OCI-LY7 (cell line): ENCODE measurements at places on chromosomes 5 and 9. TPM values are rescaled to one million over a fixed set of nuclear protein-coding genes. Genes with fewer than 3 reads are reported as not detected.
A peak's percentile ranks its signal among the peaks of the same experiment; 100 is the strongest.

GRCh38 chr9:13717322-13718054, 438.0 kb upstream of the MPDZ start:
- no peak for DNase-seq

DNA sequence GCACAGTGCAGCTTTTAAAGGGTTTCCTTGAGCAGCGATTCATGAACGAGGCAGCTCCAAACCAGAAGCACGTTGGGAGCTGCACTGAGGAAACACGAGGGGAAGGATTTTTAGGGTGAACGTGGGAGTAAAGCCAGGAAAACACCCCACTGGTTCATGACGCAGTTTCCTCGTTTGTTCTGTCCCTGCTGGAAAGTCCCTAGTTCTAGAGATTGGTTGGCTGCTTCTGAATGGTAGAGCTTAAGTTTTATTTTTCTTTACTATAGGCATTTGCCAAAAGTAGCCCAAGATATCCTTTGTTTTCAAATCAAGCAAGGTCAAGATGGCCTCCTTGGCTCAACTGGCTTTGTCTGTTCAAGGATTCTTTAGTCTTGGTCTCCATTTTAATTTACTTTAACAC, 116.5 kb upstream of the CACNA1B start:
- no peak for DNase-seq

DNA sequence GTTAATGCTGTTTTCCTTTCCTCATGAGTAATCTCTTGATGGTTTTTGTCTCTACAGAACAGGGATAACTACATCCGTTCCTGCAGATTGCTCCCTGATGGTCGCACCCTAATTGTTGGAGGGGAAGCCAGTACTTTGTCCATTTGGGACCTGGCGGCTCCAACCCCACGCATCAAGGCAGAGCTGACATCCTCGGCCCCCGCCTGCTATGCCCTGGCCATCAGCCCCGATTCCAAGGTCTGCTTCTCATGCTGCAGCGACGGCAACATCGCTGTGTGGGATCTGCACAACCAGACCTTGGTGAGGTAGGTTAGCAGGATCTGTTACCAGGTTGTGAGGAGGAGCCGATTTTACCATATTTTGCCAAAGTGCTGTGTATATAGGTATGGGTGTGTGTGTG, 148.2 kb downstream of the TLE4 start:
- DNase-seq: no peak

DNA sequence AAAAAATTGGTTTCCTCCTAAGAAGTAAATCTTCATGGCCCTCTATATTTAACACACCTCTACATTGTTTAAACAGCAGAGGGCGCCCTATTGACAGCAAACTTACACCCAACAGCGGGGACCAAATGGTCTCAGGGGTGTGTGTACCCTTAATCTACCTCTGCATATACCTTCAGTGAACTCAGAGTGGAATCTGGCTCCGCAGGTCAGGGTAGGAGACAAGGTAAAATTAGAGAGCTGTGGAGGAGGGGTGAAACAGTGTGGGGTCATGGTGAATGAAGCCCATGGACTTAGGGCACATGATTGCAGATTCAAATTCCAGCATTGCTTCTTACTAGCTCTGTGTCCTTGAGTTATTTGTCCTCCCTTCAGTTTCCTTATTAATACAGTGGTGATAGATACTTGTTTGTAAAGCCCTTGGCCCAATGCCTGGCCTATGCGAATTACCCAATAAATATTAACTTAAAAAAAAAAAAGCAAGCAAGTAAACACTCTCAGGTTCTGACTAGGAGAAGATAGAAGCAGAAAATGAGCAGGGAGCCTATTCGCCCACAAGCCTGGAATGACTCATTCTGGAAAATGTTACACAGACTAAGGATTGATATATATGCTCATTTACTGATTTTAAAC, 122.9 kb downstream of the CAVIN4 start:
- DNase-seq: peak; percentile 27

GRCh38 chr5:584846-585245, 27.3 kb upstream of the CEP72 start:
- no peak for DNase-seq

GRCh38 chr5:150789943-150790611, 11.5 kb downstream of the SMIM3 start:
- DNase-seq: no peak

DNA sequence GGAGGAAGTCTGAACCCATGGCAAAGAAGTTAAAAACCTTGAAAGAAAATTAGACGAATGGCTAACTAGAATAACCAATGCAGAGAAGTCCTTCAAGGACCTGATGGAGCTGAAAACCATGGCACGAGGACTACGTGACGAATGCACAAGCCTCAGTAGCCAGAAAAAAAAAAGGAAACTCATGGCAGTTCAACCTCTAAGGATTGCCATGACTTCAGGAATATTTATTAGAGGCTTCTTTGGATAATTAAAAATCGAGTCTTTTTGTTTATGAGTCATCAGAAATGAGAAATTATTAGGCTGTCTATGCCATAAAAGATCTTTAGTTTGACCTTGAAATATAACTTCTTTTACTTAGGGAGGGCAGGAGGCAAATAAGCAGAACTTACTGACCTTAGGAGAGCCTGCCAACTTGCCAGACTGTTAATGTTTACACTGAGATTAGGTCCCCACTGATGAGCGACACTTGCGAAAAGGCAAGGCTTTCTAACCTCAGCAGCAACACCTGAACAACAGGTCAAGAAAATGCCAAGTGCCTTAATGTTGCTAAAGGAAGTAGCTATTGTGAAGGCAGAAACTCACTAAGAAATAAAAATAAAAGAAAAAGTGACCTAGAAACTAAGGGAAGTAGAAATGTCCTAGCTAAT, 55.2 kb upstream of the TUSC1 start:
- no peak for DNase-seq

DNA sequence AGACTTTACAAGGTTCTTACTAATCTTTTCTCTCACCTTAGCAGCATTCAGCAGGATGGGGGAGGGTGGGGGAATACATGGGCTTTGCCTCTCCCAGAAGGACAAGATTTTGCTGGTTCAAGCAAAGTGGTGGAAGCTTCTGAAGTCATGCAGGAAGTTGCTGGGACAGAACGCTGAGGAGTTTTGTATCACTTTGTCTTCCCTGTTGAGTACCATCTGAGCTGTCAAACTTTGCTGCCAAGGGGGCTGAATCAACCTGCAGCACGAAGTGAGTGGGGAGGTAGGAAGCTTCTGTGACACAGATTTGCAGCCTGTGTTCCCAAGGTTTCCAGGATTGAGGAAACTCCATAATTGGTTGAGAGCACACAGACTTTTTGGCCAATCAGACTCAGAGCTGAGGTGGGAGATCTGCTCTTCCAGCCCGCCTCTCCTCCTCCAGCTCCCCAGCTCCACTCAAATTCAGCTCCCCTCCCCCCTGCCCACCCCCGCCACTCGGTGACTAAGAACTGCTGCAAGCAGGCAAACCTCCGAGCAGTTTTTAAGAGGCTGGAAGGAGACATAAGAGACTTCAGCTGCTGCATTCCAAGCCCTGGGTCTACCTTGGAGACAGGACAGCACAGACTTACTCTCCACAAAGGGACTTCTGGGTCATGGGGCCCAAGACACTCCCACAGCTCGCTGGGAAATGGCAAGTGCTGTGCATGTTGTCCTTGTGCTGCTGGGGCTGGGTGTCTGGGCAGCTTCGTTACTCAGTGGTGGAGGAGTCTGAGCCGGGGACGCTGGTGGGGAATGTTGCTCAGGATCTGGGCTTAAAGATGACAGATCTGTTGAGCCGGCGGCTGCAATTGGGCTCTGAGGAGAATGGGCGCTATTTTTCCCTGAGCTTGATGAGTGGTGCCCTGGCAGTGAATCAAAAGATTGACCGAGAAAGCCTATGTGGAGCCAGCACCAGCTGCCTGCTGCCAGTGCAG, at the start of gene PCDHGC5:
PCDHGC5 (plus strand) TSS at position 491 of the 971 bp plus-strand sequence; CDS start at position 651, 160 bp downstream.
- no peak for DNase-seq

- DNase-seq: no peak
Measured at GRCh38 chr5:148856009-148856367, 29.6 kb downstream of the ADRB2 start.

DNA sequence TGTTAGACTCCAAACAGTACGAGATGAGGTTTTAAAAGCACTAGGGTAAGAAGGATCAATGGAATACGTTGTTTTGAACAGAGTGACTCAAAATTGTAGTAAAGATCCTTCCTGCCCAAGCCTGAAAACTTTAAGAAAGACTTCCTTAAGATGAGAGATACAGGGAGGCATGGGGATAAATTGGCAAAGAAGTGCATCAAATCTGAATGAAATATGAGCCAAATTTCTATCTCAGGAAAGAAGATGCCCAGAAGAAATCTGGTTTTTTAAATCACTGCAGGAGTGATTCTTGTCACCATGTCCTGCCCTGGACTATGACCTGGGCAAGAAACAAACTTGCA, 14.9 kb downstream of the FCN2 start:
- no peak for DNase-seq

DNA sequence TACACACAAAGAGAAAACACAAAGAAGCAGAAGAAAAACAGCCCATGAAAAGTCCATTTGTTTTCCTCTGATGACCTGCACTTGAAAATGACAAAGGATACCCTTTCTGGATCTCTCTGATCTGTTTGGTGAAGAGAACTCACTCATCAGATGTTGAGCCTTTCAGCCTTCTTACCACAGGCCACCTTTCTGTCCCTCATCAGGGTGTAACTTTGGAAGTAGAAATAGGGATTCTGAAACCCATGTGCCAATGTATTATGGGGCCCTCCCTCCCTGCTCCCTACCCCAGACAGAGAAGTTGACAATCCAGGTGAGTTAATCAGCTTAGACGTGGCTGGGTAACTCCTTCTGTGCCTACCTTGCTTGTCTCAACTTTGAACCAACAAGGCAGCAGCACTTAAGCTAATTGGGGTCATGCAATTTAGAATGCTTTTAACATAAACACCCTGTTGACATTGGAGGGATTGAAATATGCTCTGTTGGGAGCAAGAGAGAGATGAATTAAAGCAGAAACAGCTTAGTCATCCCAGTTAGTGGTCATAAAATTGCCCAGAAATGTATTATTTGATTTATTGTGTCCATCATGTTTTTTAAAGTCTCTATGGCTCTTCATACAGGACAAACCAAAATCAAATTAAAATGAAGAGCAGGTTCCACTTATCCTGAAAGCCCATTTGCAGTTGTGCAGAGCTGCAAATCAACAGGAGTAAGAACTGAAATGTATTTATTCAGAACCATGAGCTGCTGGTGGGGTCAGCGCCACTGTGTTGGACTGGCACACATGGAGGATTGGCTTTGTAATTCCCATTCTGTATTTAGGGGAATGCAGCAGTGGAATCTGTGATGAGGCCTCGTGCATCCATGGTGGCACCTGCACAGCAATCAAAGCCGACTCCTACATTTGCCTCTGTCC, 132.0 kb downstream of the LIFR start:
- no peak for DNase-seq

DNA sequence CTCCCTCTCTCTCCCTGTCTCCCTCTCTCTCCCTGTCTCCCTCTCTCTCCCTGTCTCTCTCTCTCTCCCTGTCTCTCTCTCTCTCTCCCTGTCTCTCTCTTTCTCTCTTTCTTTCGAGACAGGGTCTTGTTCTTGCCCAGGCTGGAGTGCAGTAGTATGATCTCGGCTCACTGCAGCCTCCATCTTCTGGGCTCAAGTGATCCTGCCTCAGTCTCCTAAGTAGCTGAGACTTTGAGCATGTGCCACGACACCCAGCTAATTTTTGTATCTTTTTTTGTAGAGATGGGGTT, 14.3 kb downstream of the TRIO start:
- no peak for DNase-seq

DNA sequence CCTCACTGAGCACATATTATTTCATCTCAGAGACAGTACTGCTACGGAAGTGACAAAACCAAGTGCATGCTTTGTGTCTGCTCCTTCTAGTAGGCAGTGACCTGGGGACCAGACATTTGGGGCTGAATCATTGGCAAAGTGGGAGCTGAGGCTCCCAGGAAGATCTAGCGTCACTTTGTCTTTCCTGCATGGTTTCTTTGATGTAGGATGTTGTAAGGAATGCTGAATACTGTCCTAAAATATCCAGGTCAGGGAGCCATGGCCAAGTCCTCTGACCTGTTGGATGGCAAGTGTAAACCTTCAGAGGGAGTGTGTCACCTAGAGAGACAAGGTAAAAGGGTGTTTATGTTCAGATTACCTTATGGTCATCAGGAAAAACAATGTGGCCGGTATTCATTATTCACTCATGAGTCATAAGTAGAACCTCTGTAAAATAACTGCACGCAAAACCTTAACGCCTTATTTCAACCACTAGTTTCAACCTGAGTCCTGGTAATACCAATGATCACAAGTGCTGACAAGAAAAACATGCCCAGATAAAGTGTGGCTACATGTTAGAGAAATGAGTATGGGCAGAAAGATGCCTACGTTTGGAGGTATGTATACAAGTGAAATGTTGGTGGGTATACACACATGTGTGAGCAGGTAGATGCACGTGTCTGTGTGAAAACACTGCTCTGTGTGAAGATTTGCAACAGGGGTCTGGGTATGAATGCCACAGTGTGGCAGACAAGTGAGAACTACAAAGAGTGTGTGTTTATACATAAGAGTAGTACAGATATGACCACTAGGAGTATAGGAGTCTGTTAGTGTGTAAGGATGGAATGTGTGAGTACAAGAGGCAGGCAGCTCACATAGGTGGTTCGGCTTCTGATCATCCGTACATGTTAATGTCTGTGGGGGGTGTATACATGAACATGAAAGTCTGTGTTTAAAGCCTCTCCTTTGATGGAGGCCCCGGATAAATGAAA, 263.9 kb downstream of the SPOCK1 start:
- no peak for DNase-seq

- DNase-seq: no peak
Measured at GRCh38 chr5:180139731-180140055, 68.1 kb upstream of the RNF130 start.

DNA sequence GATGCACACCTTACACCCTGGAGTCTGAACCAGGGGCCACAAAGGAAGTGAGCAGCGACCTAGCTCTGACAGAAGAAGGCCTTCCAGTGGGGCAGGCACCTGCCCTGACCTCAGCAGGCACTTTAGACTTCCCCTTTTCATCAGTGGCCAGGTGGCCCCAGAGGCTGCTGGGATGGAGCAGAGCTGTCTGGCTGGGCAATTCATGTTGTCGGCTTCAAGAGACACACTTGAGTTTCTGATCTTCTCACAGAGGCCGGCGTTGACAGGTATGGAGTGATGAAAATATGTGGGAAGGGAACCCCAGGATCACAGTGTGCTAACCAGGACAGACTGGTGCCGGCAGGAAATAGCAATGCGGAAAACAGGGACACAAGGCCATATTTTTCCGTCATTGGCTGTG, 375.5 kb downstream of the CTNND2 start:
- DNase-seq: no peak

Gene BTNL3
- not detected in 2 replicates for total RNA-seq

Gene TEX48
- not detected in 2 replicates for total RNA-seq

Gene IFNA2
- not detected in 2 replicates for total RNA-seq

Gene NAIF1
- 14.8 and 14.9 TPM in 2 replicates for total RNA-seq

Gene TMEM215
- not detected in 2 replicates for total RNA-seq
